ACHN (cell line): ENCODE measurements at places on chromosomes 4 and X.

GRCh38 chr4:119980456-119980855, 86.2 kb downstream of the MAD2L1 start:
- no peak for DNase-seq

DNA sequence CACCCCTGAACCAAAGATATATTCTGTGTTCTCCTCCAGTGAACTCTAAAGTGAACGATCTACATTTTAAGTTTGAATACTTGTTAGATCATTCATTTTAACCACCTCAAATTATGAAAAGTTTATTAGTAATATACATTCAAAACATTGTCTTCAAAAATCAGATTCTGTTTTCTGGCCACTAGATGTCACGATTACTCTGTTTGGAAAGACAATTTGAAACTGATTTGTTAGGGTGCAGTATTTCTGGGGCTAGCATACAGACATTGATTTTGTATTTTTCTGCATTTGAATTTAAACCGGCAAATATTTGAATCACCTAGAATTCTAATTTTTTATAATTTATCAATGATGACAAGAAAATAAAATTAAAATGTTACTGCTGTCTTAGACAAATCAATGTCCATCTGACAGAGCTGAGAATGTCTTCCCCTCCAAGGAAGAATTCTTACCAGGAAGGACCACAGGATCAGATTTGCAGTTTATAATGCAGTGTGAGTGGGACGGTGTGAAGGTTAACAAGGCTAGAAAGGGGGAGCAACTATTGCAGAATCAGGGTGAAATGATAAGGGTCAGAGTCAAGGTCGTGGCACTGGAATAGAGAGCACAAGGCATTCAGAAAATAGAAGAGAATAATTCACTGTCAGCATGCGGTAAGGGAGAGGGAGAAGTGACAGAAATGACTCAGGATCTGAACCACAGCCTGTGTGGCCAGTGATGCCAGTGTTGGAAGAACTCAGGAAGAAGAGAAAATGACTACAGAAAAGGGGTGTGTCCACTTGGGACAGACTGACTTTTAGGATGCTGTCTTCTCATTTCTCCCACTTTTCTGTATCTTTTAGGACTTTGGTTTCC, 91.6 kb downstream of the ANXA10 start:
- DNase-seq, result peak; percentile 45

GRCh38 chr4:82798168-82799005, at the start of gene SCD5:
SCD5 (minus strand) TSS chr4:82798796; CDS start chr4:82798537, 259 bp downstream.
- peak; percentile 71 for DNase-seq

- DNase-seq, result no peak
Observed at GRCh38 chr4:174928575-174929253, 10.6 kb downstream of the ADAM29 start.

DNA sequence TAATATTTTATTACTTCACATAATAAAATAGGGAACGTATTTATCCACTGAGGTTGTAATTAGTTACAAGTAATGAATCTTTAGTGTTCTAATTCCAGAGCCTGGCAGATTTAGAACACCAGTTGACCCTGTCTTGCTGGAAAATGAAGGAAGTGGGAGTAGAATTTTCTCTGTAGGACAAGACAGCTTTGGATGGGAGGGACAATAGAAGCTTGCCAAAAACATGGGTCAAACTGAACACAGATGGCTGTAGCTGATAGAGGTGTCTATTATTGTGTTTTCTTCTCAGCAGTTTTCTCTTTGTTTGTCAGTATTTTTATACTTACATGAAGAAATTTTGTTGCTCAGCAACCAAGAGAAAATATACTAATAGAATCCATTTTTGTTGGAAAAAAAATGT, 20.2 kb downstream of the FAT4 start:
- DNase-seq, result no peak

GRCh38 chr4:153294631-153295030, 49.9 kb upstream of the MND1 start:
- no peak for DNase-seq

GRCh38 chr4:151853034-151853433, 92.2 kb upstream of the GATB start:
- DNase-seq, result no peak

DNA sequence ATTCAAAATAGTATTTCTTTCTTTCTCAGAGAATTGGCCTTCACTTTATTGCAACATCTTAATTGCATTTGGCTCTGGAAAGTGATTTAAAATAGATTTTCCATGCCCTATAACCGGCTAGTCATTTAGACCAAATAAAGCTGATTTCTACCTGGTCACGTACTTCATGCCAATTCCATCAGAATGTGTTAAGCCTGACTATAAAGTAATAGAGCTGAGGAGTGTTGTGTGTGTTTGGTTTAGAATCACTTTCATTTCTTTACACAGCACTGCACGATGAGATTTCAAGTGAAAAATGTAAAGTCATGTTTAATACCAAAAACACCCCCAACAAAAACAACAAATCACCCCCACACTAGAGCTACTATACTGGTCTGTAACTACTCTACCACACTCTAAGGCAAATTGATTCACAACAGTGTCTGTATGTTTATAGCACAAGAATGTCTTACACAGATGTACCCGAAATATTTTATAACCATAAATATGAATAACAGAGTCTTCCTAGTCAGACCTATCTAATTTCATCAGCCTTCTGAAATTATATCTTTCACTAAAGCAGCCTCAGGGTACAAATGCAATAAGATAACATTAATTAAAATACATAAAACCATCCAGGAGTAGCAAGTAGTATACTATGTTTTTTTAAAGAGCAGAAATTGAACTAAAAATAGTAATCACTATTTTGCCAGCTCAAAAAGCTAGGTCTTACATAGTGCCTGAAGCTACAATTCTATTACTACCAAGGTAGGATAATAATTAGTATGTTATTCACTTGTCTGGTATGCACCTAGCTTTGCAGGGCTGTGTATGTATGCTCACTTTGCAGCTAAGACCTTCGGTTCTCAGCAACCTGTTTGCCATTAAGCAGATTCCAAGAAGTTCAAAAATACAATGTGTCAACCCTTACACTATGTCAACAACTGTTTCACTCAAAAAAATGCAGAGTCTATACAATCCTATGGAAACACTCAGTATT, 28.4 kb downstream of the APBB2 start:
- DNase-seq, result peak; percentile 50

DNA sequence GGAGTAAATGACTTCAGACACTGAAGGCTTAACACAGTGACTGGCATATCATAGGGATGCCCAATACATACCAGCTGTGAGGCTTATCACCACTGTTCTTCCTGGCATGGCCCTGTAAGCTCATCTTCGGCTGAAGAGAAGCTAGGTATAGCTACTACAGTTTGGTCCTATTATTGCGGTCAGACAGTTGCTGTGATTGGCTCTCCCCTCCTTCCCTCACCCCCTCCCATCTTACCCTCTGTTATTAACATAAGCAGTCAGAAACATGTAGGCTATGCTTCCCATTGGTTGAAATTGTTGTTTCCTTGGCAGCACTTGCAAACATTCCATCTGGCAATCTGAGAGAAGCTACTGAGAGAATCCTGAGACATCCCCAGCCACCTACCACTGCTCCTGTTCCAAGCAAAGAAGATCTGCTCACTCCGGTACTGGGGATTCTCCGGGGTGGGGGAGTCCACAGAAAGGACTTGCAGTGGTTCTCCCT, at the start of gene AKAP14:
Gene AKAP14, plus strand, starts transcription at position 51 of the 484 bp plus-strand sequence. CDS start 7,331 bp downstream, outside the sequence.
- no peak for DNase-seq
